ENCODE measurements at places on chromosomes 1 and 21. TPM values are rescaled to one million over a fixed set of nuclear protein-coding genes. Genes with fewer than 3 reads are reported as not detected.

GRCh38 chr1:11874258-11874562 lies 15.5 kb upstream of the NPPB start:
- no peak for DNase-seq

DNA sequence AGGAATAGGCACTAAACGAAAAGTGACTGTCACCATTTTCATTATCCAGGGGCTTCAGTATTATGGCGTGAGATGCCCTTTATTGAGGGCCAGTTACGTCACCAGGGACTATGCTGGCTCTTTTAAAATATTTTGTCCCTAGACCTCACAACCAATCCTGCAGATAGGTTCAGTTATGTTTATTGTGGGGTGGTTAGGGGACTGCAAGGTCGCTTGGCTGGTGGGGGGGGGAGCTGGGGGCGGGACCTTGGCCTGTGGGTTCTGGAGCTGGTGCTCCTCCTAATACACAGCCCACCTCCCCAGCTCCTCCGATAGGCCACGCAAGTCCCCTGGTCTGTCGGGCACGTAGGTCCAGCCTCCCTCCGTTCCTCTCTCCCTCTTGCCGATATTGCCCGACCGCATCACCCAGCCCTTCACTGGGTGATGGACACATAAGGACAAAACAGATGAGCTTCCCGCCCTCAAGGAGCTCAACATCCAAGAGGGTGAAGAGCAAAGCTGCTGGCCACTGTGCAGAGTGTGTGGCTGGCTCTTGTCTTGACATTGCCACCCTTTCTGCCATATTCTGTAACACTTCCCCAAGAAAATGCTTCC lies 271.8 kb downstream of the MATN1 start:
- DNase-seq: peak; percentile 50

DNA sequence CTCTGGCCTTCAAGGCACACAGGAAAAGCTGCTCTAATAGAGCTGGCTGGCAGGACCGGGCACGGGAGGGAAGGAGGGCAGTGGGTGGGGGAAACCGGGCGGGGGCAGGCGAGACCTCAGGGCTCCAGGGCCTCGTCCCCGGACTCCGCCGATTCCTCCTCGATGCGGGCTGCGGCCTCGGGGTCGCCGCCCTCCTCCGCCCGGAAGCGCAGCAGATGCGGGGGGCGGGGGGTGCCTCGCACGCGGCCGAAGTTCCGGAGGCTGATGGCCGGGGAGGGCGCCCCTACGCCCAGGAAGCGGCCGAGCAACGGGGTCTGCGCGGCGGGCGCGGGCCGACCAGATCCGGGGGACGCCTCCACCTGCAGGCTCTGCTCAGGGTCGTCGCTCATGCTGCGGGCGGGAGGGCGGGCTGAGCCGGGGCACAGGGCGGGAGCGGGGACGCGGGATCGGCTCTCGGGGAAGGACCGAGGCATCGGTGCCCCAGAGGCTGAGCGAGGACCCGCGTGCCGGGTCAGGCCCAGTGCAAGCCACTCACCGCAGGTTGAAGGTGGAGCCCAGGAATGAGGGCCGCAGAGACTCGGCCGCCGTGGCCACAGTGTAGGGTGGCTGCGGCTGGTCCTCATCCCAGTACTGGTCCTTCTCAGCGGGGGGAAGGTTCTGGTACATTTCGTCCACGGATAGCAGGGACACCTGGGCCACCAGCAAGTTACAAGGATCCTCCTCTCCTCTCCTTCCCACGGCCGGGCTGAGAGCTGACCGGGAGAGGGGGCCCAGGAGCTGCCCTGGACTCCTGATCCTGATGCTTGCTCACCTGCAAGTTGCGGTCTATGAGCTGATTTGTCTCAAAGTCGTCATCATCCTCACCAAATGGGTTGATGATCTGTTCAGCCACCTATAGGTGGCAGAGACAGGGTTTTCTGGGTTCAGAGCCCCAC lies 3.6 kb downstream of the BEST4 start:
- DNase-seq: no peak

DNA sequence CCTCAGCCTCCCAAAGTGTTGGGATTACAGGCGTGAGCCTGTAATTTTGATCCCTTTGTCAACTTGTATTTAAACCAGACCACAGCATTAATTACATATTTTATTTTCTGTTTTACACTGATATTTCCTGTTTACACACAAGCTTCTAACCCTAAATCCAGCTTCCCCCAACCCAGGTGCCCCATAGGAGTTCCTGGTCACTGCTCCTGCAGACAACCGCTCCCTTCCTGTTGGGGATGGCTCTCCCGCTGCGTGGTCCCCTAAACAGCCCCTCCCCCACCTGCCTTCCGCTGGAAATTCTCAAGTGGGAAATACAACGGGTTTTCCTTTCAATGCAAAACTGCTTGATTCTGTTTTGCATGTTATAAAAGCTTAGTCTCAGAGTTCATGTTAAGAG lies 3.7 kb downstream of the CSTB start:
- no peak for DNase-seq

- DNase-seq: no peak
Measured at GRCh38 chr1:188155261-188155660, 1326.5 kb downstream of the PLA2G4A start.

DNA sequence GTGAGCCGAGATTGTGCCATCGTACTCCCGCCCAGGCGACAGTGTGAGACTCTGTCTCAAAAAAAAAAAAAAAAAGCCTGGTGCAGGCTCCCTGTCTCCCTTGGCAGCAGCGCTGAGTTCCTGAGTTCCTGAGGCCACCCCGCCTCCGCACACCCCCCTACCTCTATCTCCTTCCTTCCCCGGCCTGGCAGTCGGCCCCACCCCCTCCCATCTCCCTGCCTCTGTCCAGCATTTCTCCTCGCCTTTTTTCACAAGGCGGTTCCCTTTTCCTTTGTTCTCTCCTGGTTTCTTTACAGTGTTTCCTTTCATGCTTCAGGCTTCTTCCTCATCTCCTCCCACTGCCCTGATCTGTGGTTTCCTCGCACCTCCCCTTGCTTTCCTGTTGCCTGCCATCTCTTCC lies 2.7 kb downstream of the RORC start:
- DNase-seq: no peak

- no peak for DNase-seq
Measured at GRCh38 chr1:44696789-44697345, 22.4 kb downstream of the ARMH1 start.

DNA sequence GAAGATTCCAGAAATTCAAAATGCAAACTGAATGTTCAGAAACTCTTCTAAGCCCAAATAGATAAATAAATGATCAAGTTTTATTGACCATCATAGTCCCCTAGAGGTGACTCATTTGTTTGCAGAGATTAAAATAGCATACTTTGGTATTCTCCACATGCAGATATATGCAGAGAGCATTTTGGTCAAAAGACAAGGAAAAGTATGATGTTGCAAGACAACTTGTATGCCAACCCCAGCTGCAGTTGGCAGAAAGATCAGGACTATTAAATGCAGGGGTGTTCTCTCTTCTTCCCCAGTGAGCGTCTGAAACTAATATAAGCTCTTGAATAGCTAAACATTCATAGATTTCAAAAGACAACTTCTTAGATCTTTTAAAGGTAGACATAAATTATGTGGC lies 404.9 kb downstream of the LTN1 start:
- DNase-seq: no peak

- no peak for DNase-seq
Measured at GRCh38 chr1:4048076-4048475, 148.0 kb upstream of the C1orf174 start.

CRNN gene
- 0.23 TPM for total RNA-seq

DNA sequence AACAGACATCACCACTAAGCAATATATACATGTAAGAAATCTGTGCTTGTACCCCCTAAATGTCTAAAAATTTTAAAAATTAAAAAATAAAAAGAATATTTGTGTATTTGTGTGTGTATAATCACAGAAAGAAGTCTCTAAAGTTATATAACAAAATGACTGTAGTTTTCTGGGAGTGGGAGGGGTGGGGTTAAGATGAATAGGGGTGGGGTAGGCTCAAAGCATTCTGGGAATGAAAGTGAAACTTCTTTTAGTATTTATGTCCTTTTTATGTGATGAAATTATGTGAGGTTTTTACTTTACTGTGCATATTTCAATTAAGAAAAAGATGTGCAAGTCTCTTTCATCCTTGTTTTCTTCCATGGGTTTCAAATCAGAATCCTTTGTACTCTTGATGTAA lies 65.3 kb downstream of the FASLG start:
- DNase-seq: no peak

DNA sequence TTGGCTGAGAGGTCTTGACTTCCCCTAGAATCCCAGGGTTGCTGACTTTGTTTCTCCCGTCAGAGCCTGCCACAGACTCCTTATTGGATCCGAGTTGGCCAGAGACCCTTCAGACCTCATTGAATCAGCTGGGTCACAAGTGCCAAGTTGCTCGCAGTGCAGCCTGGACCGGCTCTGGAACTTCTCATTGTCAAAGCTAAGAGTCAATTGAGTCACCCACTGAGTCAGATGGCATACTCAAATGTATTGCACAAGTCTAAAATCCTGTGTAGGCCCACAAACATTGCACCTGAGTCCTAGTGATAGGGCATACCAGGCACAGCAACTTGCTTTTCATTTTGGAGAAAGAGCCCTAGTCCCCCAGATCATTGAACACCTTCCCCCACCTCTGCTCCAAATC lies 20.4 kb upstream of the SCAF4 start:
- DNase-seq: no peak

GRCh38 chr1:18121072-18121820 lies 13.6 kb downstream of the IGSF21 start:
- no peak for DNase-seq

GRCh38 chr1:116232989-116233514 lies 121.9 kb downstream of the MAB21L3 start:
- no peak for DNase-seq

DNA sequence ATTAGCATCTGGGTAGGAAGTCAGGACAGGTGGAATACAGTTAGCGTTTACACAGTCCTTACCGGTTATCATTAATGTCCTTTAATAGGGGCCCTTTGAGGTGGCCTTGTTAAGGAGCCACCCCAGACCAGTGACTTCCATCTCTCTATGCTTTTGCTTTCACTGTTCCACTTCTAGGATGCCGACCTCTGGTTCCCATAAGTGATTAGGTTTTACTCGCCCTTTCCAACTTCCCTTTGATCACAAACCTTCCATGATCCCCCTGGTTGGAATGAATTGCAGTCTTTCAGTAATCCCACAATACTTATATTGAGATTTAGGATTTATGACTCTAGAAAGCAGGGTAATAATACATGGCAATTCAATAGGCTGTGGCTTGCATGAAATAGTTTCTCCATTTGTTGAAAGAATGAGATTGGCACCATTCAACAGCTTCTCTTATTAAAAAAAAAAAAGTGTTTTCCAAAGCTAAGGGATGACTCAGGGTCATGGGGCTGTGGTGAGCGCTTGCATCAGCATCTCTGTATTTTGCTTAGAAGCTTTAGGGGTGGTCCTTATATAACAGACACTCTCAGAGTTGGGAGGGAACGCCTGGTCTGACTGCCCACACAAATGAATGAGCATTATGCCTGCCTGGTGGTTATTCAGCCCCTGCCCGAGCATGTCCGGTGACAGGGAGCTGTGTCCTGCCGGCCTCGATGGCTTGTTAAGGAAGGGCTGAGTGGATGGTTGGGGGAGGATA lies 110.5 kb downstream of the CNIH3 start:
- DNase-seq: no peak

DNA sequence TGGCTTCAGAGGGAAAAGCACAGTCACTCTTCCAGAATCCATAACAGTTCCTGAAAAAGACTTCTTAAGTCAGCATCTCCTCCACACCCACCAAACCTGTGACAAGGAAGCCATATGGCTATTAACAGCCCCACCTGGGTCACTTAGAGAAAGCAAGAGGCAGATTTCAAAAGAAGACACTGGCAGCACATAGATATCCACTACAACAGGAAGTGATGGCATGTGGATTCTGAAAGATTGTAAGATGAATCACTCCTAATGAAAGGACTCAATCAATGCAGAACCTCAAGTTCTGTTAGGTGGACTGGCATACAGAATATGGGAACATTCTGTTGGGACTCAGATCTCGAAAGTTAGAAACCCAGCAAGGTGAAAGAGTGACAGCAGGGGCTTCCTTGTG lies 365.9 kb downstream of the TGFB2 start:
- no peak for DNase-seq

FNBP1L gene
- 14.9 TPM for total RNA-seq

SPRR1A gene
- not detected for total RNA-seq

DNA sequence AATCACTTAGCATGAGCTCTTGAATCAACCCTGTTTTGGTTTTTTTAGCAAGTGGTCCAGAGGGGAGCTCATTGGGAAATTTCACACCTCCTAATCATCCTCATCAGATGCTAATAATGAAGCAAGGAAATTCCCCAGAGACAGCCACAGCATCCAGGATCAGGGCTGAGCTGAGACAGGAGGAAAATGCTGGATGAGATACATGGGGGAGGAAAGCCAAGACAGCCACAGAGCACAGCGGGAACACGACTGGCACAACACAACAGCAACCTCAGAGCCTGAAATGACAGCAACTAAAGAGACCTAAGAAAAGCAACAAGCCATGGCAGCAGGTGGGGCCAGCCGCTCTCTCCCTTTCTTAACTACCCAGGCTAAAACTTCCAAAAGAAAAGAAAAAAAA lies 70.4 kb downstream of the UBR4 start:
- DNase-seq: no peak

DNA sequence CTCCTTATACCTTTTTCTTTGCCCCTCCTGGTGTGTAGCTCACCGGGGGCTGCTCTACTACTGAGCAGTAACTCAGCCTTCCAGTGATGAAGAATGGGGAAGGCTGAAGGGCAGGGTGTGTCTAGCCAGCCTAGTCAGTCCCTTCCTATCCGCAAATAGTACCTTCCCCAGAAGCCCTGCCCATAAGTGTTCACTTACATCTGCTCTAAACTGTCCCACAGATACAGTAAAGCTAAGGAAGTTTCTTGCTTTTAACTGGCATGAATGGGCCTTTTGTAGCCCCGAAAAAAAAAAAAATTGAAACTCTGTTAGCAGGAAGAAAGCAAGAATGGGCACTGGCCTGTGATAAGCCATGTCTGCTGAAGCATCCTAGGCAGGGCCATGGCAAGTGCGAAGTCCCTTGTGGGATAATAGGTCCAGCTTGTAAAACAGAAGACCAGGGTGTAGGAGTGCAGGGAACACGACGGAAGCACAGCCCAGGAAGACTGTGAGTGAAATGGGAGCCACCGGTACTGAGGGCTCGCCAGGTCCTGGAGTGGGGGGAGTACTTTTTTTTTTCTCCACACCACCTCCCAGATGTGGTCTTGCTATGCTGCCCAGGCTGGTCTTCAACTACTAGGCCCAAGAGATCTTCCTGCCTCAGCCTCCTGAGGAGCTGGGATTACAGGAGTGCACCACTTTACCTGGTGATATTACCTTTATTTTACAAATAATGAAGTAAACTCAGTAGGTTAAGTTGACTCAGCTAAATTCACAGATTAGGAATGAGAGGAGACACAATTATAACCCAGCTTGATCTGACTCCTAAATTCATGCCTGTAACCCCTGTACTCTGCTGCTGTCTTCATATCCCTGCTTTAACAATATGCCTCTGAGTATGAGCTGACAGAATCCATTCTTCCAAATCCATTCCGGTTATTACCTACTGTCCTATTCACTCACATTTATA lies 347.5 kb downstream of the SMYD3 start:
- DNase-seq: peak; percentile 60

GRCh38 chr1:93695411-93696005 lies 13.9 kb upstream of the BCAR3 start:
- no peak for DNase-seq

SAMD11 gene
- total RNA-seq: 9.8 TPM

TMIGD3 gene
- 2.2 TPM for total RNA-seq

S100A9 gene
- 845 TPM for total RNA-seq

- no peak for DNase-seq
Measured at GRCh38 chr1:229208481-229208880, 62.4 kb upstream of the RAB4A start.

SPRR3 gene
- not detected for total RNA-seq

IFI44 gene
- 12.5 TPM for total RNA-seq

SELENBP1 gene
- total RNA-seq: 88.8 TPM

GRCh38 chr1:182715531-182715930 lies 31.1 kb upstream of the RGS8 start:
- peak; percentile 37 for DNase-seq

KLF17 gene
- 0.78 TPM for total RNA-seq

EPB41 gene
- 18.3 TPM for total RNA-seq

Measured in esophagus muscularis mucosa (tissue), 4 donors.